CD4-positive, alpha-beta memory T cell (primary cell): ENCODE measurements at places on chromosomes 4 and X. TPM values are rescaled to one million over a fixed set of nuclear protein-coding genes. Genes with fewer than 3 reads are reported as not detected.

Gene CLCN3
- total RNA-seq = 37.5 TPM

Gene HTT
- total RNA-seq = 67.7 TPM

Gene DCX
- not detected for total RNA-seq

Gene TLR10
- 0.28 TPM for total RNA-seq

Gene CT45A10
- total RNA-seq = not detected

Gene ASMT
- not detected for total RNA-seq

Gene CABS1
- total RNA-seq = not detected

Gene MAGEB1
- not detected for total RNA-seq

Gene SMIM31
- not detected for total RNA-seq

Gene PGRMC1
- total RNA-seq = 15.9 TPM

Gene FAM184B
- total RNA-seq = not detected

Gene ELOVL6
- 3.4 TPM for total RNA-seq

Gene SMIM10L2A
- total RNA-seq = 3.1 TPM

Gene LIAS
- total RNA-seq = 24.7 TPM

Gene MRPL1
- 23.3 TPM for total RNA-seq
